ENCODE measurements at places on chromosomes 7 and 10.

- no peak for DNase-seq
These were observed 30.7 kb downstream of the ST8SIA6 start for GRCh38 chr10:17423632-17424186.

DNA sequence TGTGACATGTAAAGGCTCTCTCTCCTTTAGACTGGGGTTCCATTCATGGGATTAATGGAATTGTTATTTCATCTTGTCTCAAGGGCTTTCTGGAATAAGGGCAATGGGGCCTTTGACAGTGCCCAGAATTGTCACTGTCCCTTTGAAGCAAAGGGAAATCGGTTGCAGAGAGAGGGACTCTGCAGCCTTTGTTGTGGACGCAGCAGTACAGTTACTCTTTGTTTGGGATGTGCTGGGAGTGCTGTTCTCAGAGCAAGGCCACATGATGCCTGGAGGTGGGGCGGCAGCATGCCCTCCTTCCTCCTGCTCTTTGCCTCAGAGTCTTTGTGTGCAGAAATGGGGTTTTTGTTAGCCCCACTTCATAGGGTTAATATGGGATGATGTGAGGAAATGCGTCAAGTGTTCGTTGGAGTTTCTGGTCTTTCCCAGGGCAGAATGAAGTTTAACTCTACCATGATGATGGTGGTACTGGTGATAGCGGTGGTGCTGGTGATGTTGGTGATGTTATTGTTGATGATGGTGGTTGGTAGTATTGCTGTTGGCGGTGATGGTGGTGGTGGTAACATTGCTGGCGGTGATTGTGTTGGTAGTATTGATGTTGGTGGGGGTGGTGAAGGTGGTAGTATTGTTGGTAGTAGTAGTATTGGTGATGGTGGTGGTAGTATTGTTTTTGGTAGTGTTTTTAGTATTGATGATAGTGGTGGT lies 45.3 kb downstream of the DOCK1 start:
- DNase-seq, result no peak

GRCh38 chr7:20340839-20341238 lies 10.1 kb downstream of the ITGB8 start:
- DNase-seq, result no peak

DNA sequence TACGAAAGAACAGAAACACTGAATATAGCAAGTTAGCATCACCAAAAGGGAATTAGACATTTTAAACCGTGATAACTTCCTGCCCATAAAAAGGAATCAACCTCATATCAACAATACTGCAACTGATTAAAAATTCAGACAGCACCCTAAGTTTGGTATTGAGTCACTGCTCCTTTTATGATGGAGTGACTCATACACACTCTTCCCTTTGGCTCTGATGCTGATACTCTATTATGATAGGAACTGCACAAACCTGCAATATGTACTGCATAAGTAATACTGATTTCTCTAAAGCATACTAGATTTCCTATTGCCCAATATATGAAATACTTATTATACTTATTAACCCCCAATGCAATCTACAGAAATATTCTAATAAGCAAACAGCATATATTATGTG lies 118.7 kb downstream of the PARD3 start:
- no peak for DNase-seq

GRCh38 chr7:149764481-149765398 lies 8.6 kb downstream of the ZNF467 start:
- no peak for DNase-seq

GRCh38 chr7:3380034-3380433 lies 79.0 kb downstream of the SDK1 start:
- DNase-seq, result no peak

DNA sequence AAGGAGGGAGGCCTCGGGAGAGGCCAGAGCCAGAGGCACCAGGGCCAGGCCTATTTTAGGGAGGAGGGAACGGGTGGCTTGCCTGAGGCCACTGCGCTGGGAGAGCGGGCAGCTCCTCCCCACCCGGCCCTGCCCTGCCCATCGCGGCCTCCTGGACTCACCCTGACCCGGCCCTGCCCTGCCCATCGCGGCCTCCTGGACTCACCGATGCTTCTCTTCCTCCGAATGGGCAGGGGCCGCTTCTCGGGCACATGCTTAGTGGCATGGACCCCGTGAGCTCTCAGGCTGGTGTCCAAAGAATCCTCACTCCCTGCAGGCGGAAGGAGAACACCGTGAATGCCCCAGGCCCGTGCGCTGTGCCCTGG lies 7.5 kb downstream of the PDGFA start:
- no peak for DNase-seq

DNA sequence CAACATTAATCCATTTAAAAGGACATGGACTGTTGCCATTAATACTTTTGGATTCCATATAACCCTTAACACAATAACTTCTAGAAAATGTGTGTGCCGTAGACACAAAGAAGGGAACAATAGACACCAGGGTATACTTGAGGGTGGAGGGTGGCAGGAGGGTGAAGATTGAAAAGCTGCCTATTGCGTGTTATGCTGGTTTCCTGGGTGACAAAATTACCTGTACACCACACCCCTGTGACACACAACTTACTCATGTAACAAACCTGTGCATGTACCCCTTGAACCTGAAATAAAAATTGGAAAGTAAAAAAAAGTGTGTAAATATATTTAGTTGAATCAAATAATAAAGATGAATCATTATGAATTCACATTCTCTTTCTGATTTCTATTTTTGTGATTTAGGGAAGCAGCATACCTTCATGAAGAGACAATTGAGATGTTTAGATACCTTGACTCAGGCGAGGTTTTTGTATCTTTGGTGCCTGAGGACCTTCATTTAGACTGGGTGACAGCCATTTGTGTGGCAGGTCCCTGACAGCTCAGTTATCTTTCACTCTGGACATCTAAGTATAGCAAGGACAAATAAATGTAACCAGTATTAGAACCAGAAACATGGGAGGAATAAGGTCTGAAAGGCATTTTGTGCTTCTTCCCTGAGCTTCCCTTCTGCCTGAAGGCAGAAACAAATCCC lies 28.7 kb downstream of the GIMAP8 start:
- no peak for DNase-seq

DNA sequence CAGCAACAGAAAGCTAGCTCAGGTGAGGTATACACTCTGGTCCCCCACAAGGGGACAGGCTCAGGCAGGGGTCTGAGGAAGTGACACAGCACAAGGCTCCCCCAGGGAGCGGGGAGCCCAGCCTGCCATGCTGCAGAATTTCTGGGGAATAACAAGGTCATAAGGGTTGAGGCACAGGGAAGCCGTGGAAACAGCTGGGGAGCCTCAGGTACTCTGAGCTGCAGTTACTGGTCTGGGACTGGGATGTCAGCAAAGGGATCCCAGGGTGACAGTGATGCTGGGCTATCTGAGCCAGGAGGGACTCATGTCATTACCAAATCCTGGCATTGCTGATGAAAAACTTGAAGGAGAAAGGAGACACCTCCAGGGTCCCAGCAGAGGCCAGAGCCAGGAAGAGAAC lies 64.4 kb upstream of the NANOS1 start:
- no peak for DNase-seq

DNA sequence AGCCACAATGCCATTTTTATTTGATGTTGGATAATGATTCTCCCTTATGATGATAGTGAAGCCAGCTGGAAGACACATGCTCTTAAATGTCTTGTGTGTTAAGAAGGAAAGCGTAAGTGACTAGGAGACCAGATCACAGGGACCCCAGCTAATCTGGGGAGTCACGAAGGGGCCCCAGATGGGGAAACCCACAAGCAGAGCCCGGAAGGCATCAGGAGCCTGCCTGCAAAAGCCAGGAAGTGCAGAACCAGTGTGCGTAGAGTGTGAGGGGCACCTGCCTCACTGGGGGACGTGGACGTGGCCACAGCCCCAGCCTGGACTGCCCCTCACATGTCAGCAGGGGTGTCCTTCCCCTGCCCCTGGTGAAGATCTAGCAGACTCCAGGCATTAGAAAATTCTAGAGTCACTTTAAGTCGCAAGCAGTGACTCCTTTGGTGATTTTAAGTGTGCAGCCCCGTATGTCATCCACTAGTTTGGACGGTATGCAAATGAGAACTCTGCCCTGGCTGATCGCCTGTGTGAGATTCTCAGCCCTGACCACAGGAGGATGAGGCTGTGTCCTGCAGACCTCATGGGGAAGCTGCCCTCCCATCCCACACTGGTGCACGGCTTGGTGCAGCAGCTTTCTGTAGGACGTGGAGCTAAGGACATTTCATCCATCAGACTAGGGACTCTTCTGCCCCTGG lies 243.0 kb downstream of the WDR37 start:
- no peak for DNase-seq

DNA sequence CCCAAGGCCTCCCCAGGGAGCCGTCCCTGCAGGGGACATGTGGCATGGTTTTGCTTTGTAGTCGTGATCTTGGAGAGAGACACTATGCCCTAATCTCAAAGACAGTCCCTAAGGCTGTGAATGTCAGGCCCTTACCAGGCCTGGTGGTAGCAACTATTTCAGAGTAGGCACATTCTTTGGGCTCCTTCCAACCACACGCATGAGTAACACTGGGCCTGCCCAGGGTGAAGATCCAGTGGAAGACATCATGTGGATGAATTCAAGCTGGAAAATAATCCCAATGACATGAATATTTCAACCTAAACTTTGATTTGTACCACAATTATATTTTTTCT lies 39.5 kb upstream of the INSIG1 start:
- no peak for DNase-seq

DNA sequence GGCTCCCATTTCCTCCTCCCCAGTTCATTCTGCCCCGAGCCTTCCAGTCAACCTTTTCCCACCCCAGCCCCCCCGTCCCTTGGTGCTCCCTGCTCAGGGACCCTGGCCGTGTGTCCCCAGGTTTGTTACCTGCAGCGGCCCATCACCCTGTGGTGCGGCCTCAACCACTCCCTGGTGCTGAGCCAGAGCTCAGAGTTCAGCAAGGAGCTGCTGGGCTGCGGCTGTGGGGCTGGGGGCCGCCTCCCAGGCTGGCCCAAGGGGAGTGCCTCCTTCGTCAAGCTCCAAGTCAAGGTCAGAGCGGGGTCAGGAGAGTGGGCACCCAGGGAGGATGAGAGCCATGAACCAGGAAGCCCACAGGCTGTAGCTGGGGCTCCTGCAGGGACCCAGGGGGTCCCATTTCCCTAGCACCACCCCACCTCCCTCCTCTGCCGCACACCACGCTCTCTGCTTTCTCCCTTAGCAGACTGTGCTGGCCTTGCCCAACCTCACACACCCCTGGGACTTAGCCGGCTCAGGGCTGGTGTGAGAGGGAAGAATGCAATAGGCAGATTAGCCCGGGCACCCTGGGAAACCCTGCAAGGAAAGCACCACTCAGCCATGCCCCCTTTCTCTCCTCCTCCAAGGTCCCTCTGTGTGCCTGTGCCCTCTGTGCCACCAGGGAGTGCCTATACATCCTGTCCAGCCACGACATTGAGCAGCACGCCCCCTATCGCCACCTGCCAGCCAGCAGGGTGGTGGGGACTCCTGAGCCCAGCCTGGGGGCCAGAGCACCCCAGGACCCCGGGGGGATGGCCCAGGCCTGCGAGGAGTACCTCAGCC lies 2.0 kb upstream of the PCOLCE start:
- DNase-seq, result no peak

- DNase-seq, result no peak
These were observed 6.1 kb upstream of the TCAF1 start for GRCh38 chr7:143908120-143908519.

DNA sequence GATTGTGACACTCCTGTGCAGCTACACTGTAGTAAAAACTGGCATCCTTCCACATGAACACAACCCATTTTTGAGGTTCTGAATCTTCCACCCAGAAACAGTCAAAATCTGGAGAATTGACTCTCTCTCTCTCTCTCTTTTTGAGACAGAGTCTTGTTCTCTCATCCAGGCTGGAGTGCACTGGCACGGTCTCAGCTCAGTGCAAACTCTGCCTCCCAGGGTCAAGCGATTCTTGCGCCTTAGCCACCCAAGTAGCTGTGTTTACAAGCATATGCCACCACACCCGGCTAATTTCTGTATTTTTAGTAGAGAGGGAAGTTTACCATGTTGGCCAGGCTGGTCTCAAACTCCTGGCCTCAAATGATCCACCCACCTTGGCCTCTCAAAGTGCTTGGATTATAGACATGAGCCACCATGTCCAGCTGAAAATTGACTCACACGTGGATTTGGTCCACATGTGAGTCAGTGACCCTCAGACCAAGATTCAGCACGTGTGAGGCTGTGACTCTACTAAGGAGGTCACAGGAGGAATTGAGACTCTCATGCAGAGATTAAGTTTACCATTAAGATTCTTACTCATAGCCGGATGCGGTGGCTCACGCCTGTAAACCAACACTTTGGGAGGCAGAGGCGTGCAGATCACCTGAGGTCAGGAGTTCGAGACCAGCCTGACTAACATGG lies 12.1 kb upstream of the ZNF107 start:
- no peak for DNase-seq

- DNase-seq, result no peak
These were observed 32.9 kb downstream of the HOXA1 start for GRCh38 chr7:27062946-27063345.

DNA sequence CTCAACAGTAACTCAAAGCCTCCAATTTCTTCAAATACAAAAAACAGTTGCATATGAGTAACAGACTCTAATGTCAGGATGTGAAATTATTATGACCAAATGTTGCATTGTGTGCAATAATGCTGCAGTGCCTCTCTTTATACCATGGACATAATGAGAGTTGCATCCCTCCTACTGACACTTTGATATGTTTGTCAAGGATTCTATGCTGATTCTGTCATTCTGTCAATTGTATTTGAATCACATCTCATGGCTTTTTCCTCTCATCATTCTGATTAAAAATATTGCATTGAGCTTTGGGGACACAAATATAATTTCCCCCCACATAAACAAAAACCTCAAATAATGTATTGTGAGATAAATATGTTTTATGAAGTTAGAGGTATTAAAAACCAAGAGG lies 84.6 kb upstream of the SGCE start:
- DNase-seq, result no peak

GRCh38 chr10:49709934-49710333 lies 30.5 kb downstream of the C10orf53 start:
- DNase-seq, result no peak
